ENCODE measurements at places on chromosomes 4 and X. TPM values are rescaled to one million over a fixed set of nuclear protein-coding genes. Genes with fewer than 3 reads are reported as not detected.

DNA sequence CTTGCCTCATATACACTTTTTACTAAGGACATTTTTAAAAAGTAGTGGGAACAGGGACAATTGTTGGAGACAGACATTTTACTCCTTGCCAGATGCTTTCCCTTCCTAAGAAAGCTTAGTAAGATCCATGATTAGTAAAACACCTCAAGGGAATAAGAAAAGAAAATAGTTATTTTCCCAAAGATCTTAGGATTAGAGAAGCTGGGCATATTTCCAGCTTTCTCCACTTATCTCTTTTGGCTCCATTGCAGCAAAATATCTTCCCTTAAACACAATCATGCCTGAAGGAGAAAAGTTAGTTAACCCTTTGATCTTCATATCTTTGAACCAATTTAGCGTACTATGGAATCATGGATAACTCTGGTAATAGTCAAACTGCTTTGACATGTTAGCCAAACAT is 257.9 kb downstream of the PCDH18 start:
- no peaks in the 10 kb centered on the region for H3K27me3 ChIP-seq
- no peaks in the 10 kb centered on the region for H3K36me3 ChIP-seq
- no peak for DNase-seq
- no peaks in the 10 kb centered on the region for H3K4me1 ChIP-seq
- H3K4me3 ChIP-seq: no peak overlapping the region

AADAT gene
- 0.11 TPM for total RNA-seq

PDGFRA gene
- 0.40 TPM for total RNA-seq

DNA sequence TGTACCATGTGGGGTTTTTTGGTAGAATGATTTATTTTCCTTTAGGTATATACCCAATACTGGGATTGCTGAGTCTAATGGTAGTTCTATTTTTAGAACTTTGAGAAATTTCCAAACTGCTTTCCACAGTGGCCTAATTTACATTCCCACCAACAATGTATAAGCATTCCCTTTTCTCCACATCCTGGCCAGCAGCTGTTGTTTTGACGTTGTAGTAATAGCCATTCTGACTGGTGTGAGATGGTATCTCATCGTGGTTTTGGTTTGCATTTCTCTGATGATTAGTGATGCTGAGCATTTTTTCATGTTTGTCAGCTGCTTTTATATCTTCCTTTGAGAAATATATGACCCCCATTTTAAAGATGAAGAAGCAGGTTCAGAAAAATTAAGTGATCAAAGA is 153.7 kb downstream of the CBR4 start:
- no peak overlapping the region for H3K27ac ChIP-seq
- no peak overlapping the region for H3K4me3 ChIP-seq
- peaks cover 4% of the 10 kb centered on the region for H3K27me3 ChIP-seq
- no peak for DNase-seq
- H3K36me3 ChIP-seq: no peaks in the 10 kb centered on the region

DNA sequence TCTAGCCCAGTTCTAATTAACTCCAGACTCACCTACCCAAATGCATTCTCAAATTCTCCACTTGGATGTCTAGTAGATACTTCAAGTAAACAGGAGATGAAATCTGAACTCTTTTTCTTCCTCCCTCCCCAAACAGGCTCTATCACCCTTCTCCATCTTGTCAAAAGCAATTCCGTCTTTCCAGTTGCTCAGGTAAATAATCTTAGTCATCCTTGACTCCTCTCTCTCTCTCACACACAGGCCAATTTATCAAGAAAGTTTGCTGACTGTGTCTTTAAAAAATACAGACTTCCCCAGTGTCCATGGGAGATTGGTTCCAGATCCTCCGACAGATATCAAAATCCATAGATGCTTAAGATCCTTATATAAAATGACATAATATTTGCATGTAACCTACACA is 12.9 kb downstream of the TXK start:
- no peaks in the 10 kb centered on the region for H3K4me1 ChIP-seq
- H3K36me3 ChIP-seq: no peaks in the 10 kb centered on the region
- H3K27ac ChIP-seq: no peak overlapping the region
- H3K27me3 ChIP-seq: no peaks in the 10 kb centered on the region
- DNase-seq: no peak

- no peaks in the 10 kb centered on the region for H3K4me1 ChIP-seq
- DNase-seq: no peak
- no peaks in the 10 kb centered on the region for H3K36me3 ChIP-seq
- H3K4me3 ChIP-seq: no peak overlapping the region
Measured at GRCh38 chr4:121464854-121465253, 84.0 kb upstream of the QRFPR start.

- H3K4me1 ChIP-seq: no peaks in the 10 kb centered on the region
- H3K27me3 ChIP-seq: no peaks in the 10 kb centered on the region
- no peaks in the 10 kb centered on the region for H3K36me3 ChIP-seq
Measured at GRCh38 chrX:36087366-36087765, 167.8 kb downstream of the CFAP47 start.

- H3K36me3 ChIP-seq: no peaks in the 10 kb centered on the region
- peaks cover 21% of the 10 kb centered on the region for H3K4me1 ChIP-seq
Measured at GRCh38 chr4:122798101-122798500, 28.5 kb upstream of the FGF2 start.

GRCh38 chr4:129335276-129335675 is 239.3 kb downstream of the C4orf33 start:
- H3K4me3 ChIP-seq: no peak overlapping the region
- H3K27ac ChIP-seq: no peak overlapping the region
- H3K4me1 ChIP-seq: no peaks in the 10 kb centered on the region

DNA sequence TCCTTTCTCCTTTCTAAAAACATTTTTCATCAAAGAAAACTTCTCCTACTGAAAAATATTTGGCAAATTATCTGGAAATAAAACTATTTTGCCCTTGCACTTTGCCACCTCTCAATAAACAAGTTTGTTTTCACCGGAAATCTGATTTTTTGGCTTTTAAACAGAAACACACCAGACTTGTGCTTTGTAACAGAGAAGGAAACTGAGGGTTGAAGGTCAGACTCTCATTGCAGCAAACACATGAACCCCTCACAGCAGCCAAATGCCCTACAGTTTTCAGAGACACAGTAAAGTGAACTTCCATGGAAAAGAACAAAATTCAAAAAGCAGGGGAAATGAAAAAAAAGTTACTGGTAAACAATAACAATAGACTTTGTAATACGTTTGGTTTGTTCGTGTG is 95.6 kb upstream of the WDR17 start:
- no peak overlapping the region for H3K27ac ChIP-seq
- H3K4me1 ChIP-seq: no peaks in the 10 kb centered on the region
- H3K27me3 ChIP-seq: no peaks in the 10 kb centered on the region

Measured in K562 (cell line).